Pancreas (tissue), 10 donors: ENCODE measurements at places on chromosomes 6 and 20. TPM values are rescaled to one million over a fixed set of nuclear protein-coding genes. Genes with fewer than 3 reads are reported as not detected.
A peak's percentile ranks its signal among the peaks of the same experiment; 100 is the strongest.

PCSK2 gene
- 18.7 TPM for total RNA-seq

FABP7 gene
- not detected for total RNA-seq

MCM8 gene
- 2.1 TPM for total RNA-seq

ALDH8A1 gene
- total RNA-seq: 0.32 TPM

KIF25 gene
- total RNA-seq: not detected

GRCh38 chr6:128303870-128304269 is 216.5 kb downstream of the PTPRK start:
- no peak for DNase-seq
- H3K27me3 ChIP-seq: no peaks in the 10 kb centered on the region
- H3K4me3 ChIP-seq: no peak overlapping the region
- no peak overlapping the region for H3K27ac ChIP-seq
- H3K4me1 ChIP-seq: no peaks in the 10 kb centered on the region

- peak; percentile 76 for DNase-seq
- H3K27ac ChIP-seq: no peak overlapping the region
- H3K4me1 ChIP-seq: no peaks in the 10 kb centered on the region
- no peaks in the 10 kb centered on the region for H3K27me3 ChIP-seq
These were observed 69.1 kb upstream of the PBOV1 start for GRCh38 chr6:138287144-138287955.

GRCh38 chr6:108655806-108656651 is 95.3 kb downstream of the FOXO3 start:
- H3K27me3 ChIP-seq: no peaks in the 10 kb centered on the region
- H3K36me3 ChIP-seq: no peaks in the 10 kb centered on the region
- DNase-seq: no peak
